ENCODE measurements at places on chromosomes 12 and 14.

- no peak for DNase-seq
Observed at GRCh38 chr12:88951177-88951576, 370.9 kb upstream of the KITLG start.

GRCh38 chr12:30515351-30515750, 180.3 kb downstream of the IPO8 start:
- DNase-seq = no peak

- DNase-seq = no peak
Observed at GRCh38 chr14:51954657-51955056, 34.7 kb upstream of the RTRAF start.

GRCh38 chr12:124719231-124719630, 144.4 kb downstream of the SCARB1 start:
- no peak for DNase-seq

GRCh38 chr14:55139141-55139540, 10.1 kb downstream of the LGALS3 start:
- no peak for DNase-seq

- no peak for DNase-seq
Observed at GRCh38 chr12:81518638-81519037, 240.5 kb downstream of the PPFIA2 start.

- DNase-seq = no peak
Observed at GRCh38 chr14:81430235-81430634, 30.1 kb upstream of the STON2 start.

- DNase-seq = no peak
Observed at GRCh38 chr12:43407816-43408645, 144.0 kb downstream of the ADAMTS20 start.

DNA sequence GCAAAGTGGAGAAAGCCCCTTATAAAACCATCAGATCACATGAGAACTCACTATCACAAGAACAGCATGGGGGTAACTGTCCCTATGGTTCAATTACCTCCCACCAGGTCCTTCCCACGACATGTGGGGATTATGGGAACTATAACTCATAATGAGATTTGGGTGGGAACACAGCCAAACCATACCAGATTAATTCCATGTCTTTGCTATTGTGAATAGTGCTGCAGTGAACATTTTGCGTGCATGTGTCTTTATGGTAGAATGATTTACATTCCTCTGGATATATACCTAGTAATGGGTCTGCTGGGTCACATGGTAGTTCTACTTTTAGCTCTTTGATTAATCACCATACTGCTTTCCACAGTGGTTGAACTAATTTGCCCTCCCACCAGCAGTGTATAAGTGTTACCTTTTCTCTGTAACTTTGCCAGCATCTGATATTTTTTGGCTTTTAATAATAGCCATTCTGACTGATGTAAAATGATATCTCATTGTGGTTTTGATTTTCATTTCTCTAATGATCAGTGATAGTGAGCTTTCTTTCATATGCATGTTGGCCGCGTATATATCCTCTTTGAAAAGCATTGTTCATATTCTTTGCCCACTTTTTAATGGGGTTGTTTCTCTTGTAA, 29.7 kb upstream of the SAV1 start:
- no peak for DNase-seq

DNA sequence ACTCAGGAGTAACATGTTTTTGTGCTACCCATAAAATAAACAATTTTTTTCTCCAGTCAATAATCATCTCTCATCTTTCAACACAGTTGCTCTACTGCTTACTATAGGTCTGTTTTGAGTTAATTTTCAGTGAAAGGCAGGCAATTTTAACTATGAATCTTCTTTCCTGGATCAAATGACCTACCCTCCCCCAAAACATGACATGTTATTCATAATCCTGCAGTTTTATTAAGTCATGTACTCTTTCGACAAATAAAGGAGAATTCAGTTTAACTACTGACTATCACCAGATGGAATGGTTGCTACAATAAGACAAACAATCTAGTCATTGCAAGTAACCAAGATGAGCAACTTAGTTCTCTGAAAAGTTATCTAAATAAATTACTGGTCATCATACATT, 106.0 kb upstream of the FAR2 start:
- DNase-seq = no peak

DNA sequence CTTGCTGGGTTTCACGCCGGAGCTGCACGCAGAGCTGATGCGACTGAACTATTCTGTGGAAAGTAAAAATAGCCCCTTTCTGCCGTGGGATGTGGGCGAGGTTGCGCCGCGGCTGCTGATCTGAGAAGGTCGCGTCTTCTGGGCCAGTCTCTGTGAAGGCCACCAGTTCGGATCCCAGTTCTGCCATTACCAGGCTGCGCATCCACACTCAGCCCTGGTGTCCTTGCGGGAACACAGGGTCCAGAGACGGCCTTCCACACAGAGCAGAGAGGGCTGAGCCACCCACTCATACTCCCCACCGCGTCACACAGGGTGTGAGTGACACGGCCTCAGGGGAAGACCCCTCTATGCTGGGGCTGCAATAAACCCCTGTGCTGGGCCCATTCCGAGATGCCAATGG, 13.9 kb downstream of the GALNT9 start:
- DNase-seq = no peak

GRCh38 chr12:56725723-56726102, 614 bp upstream of the NACA start:
- DNase-seq = no peak

DNA sequence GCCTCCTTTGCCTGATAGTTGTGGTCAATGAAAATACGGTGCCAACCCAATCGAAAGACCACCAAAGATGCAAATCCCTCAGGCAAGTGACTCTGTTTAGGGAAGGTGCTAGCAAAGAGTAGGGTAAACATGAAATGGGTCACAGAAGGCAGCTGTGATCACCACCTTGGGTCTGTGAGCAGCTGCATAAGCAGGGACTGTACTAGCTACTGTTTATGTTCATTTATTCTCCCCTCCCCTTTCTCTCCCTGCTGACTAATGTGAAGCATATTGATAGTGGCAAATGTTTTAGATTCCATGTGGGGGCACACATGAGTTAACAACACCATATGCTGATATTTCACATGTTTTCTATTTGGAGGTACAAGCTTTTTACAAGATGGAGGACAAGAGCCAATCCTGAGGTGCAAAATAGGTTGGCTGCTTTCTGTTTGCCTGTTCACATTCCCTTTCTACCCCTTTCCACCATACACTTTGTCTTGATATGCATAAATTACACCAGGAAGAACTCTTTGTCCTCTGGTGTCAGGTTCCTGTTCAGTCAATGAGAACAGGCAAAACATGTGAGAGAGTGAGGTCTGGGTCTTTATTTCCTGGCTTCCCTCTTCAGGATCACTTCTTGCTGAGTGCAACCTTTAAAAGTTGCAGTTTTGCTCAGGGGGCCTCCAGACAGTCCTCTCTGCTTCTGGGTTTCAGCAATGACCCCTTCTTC, 71.1 kb downstream of the AVPR1A start:
- no peak for DNase-seq

DNA sequence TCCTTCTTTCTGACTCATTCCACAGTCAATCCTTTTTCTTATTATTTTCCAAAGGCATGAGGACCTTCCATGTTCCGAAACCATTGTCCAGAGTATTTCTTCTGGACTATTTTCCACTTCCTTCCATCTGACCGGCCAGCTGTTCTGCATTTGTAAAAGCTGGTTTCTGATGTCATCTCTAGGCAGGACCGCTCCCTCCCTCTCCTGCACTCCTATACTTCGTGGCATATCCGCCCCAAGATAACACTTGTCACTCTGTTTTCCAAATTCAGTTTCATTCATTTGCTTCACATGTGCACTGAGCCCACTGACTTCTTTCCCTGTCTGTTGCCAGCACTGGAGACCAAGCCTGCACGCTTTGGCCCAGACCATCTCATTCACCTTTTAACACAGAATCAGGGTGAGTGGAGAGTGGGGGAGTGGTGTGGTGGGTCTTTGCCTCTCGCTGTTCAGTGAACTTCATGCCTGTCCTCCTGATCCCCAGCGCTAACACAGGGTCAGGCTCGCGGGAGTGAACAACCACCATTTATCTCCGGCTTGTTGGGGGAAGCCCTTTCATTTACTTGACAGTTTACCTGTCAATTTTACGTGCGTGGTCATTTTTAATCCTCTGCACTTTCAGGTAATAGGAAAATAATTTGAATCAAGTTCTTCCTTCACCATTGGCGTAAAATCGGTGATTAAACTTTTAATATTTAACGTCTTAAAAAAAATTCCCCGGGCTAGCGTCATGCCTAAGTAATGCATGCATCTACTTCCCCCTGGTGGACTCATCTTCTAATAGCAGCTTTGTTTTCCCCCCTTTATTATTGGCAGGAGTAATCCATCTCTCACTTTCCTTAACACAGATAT, 52.5 kb downstream of the C12orf75 start:
- DNase-seq = no peak

GRCh38 chr14:81331229-81332021, 68.7 kb downstream of the STON2 start:
- DNase-seq = no peak

All from activated naive CD4-positive, alpha-beta T cell (primary cell).